ENCODE measurements at places on chromosomes 6 and 20.

DNA sequence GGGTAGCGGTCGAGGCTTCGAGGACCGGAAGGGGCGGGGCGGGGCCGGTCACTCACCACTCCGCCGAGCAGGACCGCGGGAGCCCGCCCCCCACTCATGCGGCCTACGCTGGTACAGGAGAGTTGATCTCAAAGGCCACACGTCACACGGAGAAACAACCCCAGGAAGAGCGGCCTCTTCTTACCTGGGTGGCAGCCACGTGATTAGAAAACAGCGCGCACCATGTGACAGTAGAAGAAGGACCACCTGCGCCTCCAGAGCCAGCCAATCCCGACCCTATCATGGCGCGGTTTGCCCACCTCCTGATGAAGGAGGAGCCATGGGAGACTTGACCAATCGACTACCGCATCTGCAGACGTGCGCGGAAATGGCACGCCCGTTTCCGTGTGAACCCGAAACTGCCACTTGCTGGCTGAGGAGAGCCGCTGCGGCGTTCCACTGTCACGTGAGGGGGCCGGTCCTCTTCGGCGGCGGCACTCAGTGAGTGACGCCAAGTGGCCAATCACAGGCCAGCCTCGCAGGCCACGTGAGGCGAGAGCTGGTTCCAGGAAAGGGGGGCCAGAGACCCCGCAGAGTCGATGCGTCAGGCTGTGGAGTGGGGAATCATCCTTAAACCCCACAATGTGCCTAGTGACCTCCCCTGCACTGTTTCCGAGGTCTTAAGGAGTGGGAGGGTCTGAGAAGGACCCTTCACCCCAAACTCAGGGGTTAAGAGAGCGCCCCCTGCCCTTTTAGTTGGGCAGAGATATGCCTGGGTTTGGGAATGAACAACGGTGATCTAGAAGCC is at the start of gene CUTA:
CUTA (minus strand) TSS at position 205 of the 787 bp plus-strand sequence; CDS start at position 98, 107 bp downstream.
- DNase-seq, result peak; percentile 100

DNA sequence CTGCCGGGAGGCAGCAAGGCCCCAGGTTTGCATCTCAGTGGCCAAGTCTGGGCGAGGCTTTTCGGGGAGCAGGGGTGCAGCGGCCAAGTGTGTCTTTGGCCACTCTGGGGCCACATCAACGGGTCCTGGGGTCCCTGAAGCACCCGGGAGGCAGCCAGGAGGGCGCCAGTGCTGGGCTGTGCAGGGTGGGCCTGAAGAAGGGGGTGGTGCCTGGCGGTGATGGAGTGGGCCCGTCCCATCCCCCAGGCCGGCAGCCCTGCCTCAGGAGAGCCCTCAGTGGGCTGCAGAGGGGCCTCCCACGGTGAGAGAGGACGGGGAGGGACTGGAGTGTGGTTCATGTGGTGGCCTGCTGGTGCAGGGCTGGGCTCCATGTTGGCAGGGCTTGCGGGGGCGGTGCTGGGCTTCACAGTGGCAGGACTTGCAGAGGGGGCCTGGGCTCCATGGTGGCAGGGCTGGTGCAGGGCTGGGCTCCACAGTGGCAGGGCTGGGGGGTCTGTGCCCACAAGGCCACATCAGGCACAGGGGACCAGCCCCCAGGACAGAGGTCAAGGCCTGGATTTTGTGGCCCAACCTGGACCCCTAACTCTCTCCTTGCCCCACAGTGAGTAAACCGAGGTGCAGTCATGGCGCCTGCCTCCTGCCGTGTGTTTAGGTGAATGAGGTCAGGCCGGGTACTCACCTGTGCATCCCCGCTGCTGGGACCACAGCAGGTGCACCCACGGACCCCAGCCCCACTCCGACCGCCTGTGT is 10.5 kb upstream of the BHLHE23 start:
- DNase-seq, result no peak

- DNase-seq, result no peak
These were observed 1380.6 kb upstream of the DEFB115 start for GRCh38 chr20:29876911-29877285.

DNA sequence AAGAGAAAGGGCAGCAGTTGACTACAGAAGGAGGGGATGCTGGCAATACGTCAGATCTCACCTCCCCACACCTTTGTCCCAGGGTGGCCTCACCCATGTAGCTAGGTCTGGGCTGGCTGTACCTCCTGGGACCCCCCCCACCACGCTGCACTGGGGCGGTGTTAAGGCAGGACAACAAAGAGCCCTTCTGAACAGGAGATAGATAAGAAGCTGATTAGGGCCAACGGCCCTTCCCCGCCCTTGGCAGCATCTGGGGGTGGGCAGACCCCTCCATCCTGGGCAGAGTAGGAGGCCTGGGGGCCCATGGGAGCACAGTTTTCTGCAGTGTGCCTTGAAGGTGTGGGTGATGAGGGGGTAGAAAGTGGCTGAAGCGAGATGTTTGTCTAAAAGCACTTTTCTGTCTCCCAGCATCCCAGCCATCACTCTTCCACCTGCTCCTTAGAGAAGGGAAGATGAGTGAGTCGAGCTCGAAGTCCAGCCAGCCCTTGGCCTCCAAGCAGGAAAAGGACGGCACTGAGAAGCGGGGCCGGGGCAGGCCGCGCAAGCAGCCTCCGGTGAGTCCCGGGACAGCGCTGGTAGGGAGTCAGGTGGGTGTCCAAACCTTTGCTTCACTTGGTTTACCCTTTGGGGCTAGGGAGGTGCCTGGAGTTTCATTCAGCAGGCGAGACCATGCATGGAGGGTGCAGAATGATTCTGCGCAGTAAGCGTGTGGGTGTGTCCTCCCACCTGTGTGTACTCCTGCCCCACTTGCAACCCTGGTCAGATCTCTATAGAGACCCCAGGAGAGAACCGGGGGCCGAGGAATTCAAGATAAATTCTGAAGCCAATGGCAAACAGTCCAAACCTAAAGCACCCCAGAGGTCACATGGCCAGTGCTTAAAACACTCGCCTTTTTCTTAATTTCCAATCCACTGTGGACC is 3.9 kb downstream of the HMGA1 start:
- no peak for DNase-seq

DNA sequence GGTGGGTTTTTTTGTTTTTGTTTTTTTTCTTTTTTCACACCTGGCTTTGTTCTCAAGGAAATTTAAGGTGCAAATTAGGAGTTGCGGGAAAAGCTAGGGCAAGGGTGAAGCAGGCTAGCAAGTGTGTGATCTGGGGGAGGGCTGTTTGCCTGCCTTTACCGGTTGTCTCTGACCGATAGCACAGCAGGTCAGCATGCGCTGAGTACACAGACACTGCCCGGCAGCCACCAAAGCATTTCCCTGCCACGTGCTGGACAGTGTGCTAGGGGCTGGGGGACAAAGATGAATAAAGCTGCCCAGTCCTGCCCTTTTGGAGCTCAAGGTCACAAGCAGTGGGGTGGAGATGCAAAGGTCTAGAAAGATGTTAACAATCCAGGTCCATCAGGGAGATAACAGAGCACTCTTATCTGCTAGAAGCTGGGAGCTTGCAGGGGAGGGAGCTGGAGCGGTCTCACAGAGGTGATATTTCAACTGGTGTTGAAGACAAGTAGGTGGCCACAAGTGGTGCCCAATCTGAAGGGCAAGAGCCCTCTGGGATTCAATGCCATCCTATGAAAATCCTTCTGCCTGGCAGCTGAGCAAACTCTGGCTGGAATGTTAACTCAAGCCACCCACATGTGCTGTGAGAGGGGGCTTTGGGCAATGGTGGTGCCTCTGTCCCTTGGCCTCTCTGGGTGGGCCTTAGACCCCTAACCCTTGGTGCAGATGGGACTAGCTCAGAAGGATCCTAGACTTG is 24.5 kb downstream of the TTBK1 start:
- DNase-seq, result no peak

- no peak for DNase-seq
These were observed 188.5 kb downstream of the REV3L start for GRCh38 chr6:111294374-111294967.

DNA sequence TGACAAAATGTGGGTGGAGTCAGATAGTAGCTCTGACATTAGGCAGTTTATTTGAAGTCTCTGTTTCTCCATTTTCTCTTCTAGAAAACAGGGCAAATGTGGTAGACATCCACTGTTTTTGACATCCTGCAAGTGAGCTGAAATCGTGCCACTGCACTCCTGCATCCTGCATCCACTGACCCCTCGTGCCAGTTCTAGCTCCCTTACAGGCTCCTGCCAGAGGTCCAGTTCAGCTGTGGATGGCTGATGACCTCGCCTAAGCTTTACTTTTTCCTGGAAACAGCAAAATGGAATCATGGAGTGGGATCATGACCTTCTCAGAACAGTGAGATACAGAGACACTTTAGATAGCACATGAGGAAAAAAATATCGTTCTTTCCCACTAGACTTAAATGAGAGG is 58.5 kb downstream of the TULP4 start:
- no peak for DNase-seq
